GM12891 (cell line): ENCODE measurements at places on chromosomes 3 and 15.

GRCh38 chr3:132432639-132433038 lies 15.3 kb downstream of the DNAJC13 start:
- DNase-seq = no peak

DNA sequence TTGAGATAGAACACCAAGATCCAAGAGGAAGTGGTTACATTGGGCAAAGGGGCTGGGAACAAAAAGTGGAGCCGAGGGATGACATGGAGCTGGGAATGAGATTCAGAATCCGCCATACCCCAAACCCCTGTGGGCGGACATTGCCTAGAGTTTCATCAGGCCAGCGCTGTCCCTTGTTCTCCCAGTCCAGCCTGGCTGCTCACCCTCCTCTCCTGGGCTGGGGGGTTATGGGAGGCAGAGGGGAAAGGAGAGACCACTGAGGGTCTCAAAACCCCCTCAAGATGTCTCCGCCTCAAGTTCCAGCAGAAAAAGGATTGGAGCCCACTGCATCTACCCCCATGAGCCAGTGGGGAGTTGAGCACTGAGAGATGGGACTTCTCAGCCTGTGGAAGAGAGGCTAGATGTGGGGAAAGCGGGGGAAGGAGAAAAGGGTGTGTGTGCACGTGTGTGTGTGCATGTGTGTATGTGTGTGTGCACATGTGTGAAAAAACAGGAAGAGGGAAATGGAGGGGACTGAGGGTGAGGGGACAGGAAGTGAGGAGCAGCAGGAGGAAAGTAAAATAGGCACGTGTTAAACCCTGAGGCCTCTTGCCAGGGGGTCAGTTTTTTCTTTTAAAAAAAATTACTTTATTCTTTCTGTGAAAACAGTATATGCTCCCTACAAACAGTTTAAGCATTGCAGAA lies 14.3 kb downstream of the GRM2 start:
- no peak for DNase-seq

- DNase-seq = no peak
These were observed 90.7 kb downstream of the KLHL25 start for GRCh38 chr15:85704066-85704465.

DNA sequence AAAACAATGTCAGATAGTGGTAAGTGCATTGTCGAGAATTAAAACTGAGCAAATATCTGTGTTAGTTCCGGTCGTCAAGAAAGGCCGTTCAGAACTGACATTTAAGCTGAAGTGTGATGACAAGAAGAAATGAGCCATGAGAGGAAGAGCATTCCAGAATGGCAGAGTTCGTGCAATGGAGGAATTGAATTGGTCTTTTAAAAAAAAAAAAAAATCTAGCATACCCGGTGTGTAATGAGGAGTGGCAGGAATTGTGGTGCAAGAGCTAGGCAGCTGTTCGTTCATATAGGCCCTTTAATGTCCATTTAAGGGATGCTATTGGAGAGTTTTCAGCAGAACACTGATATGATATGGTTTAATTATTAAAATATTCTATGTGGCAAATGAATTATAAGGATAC lies 2.6 kb upstream of the GBE1 start:
- no peak for DNase-seq

- DNase-seq = no peak
These were observed 76.2 kb upstream of the CMTM7 start for GRCh38 chr3:32315441-32315840.

- DNase-seq = no peak
These were observed 273.6 kb downstream of the MECOM start for GRCh38 chr3:169389925-169390253.

- DNase-seq = no peak
These were observed 288.9 kb downstream of the FAM43A start for GRCh38 chr3:194974468-194975135.

DNA sequence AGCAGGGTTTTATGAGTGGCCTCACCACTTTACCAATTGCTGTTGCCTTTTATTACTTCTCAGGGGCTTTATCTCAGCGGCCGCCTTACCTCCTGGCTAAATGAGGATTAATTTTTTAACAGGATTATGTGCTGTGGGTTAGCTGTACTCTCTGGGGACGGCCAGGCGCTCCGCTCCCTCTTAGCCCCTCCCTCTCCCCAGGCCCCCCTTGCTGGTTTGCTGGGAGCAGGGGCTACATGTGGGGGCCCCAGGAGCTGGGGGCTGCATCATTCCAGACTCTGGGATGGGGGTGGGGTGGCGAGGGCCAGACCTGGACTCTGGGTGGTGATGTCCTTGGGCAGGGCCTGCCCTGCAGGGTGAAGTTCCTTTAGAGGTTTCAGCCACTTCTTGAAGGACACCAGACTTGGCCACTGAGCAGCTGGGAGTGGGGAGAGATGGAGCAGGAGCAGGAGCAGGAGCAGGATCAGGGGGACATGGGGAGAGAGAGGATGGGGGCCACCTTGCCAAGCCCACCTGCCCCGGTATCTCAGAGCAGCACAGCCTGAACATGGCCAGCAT lies 196.1 kb downstream of the GOLGA6L6 start:
- DNase-seq = no peak
